Esophagus muscularis mucosa (tissue), 4 donors: ENCODE measurements at places on chromosomes 2 and 18.

DNA sequence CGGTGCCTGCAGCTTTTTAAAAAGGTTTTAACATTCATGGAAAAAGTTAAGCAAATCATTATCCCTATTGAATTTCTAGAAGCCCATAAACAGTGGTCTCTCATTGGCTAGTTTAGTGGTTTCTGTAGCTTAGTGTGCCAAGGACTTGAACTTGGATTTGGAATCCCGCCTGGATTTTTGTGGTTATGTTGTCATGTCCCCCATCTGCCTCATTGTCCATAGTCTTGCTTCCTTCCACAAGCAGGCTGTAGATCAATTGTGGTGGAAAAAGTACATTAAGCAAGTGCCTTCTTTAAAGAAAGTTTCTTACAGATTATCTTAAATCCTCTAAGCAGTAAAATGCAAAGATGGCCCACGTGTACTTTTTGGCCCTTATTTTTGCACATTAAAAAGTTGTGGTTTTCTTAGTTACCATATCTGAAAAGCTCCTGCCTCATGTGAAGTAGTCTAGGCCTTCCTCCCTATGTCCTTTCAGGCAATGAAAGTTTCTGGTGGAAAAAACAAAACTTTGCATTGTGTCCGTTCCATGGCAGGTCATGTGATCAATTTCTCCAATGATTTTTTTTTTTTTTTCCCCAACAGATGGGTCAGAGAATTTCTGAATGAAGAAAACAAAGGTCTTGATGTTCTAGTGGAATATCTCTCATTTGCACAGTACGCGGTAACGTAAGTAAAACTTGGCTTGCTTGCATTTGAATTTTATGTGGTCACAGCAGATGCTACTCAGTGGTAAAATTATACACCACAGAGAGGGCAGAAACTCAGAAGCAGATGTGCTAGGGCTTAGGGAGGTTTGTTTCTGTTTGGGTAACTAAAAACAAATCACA, 158.9 kb downstream of the PRPF40A start:
- peaks cover 6% of the 10 kb centered on the region for H3K36me3 ChIP-seq
- no peak overlapping the region for H3K4me3 ChIP-seq
- DNase-seq = no peak

DNA sequence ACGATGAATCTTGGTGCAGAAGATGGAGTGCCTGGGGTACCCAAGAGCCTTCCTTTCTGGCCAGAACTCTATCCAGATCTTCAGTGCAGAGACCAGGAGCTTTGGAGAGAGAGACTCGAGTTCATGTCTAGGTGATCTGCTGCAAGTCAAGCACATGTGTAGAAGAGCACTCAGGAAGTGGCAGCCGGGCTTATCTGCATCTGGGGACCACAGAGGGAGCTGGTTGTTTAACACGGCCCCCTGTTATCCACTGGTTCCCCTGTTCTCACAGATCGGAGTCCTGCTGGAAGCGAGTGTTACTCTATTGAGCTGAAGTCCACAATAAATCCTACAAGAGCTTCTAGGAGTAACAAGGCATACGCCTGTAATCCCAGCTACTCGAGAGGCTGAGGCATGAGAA, 128.3 kb downstream of the ACOXL start:
- DNase-seq = no peak
- H3K27ac ChIP-seq = no peak overlapping the region
- H3K36me3 ChIP-seq = no peaks in the 10 kb centered on the region
- H3K27me3 ChIP-seq = peaks cover 5% of the 10 kb centered on the region
- no peak overlapping the region for H3K4me3 ChIP-seq

- DNase-seq = no peak
- H3K4me1 ChIP-seq = peaks cover 25% of the 10 kb centered on the region
Observed at GRCh38 chr2:43542285-43542933, 53.4 kb downstream of the THADA start.

DNA sequence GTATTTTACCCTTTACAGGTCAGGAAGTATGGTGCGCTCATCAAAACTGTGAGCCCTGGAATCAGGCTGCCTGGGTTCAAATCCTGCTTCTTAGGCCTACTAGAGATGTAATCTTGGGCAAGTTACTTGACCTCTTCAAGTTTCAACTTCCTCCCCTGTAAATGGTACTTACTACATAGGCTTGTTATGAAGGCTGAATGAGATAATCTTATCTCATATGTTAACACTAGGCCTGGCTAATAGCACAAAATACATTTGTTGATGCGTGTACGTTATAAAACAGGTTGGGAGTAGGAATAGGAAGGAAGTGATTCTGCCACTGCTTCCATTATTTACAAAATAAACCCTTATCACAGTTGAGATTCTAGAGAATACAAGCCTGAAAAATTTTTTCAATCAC, 1.7 kb upstream of the RFTN2 start:
- no peak for DNase-seq
- H3K4me3 ChIP-seq = no peak overlapping the region
- H3K27me3 ChIP-seq = no peaks in the 10 kb centered on the region

DNA sequence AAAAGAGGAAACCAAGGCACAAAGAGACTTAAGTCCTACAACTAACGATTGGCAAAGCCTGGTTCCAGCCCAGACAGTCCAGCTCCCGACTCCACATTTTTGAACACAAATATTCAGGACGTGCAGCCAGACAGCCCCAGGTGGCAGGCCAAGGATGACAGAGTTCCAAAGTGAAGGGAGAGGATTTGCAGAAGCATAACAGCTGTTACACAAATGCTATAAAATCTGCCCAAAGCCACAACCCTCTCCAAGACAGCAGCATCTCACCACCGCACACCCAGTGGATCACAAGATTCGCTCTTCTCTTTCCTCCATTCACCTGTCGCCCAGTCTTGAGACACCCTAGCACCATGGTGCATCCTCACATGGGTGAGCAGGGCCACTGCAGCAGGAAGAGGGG, 227.1 kb upstream of the ID2 start:
- H3K27ac ChIP-seq = no peak overlapping the region
- peaks cover 12% of the 10 kb centered on the region for H3K4me1 ChIP-seq
- H3K4me3 ChIP-seq = no peak overlapping the region
- no peaks in the 10 kb centered on the region for H3K36me3 ChIP-seq
- DNase-seq = no peak
- H3K27me3 ChIP-seq = peaks cover 36% of the 10 kb centered on the region

- DNase-seq = no peak
- no peaks in the 10 kb centered on the region for H3K36me3 ChIP-seq
- H3K4me3 ChIP-seq = no peak overlapping the region
- peaks cover 3% of the 10 kb centered on the region for H3K4me1 ChIP-seq
- H3K27ac ChIP-seq = no peak overlapping the region
- no peaks in the 10 kb centered on the region for H3K27me3 ChIP-seq
Observed at GRCh38 chr2:120715941-120716340, 19.7 kb upstream of the GLI2 start.

- H3K36me3 ChIP-seq = peaks cover 51% of the 10 kb centered on the region
- DNase-seq = no peak
- H3K27me3 ChIP-seq = no peaks in the 10 kb centered on the region
- H3K4me3 ChIP-seq = no peak overlapping the region
Observed at GRCh38 chr18:681985-682384, 24.5 kb downstream of the TYMS start.

- no peaks in the 10 kb centered on the region for H3K36me3 ChIP-seq
- no peak overlapping the region for H3K27ac ChIP-seq
- no peak overlapping the region for H3K4me3 ChIP-seq
- DNase-seq = peak; percentile 87
- H3K4me1 ChIP-seq = no peaks in the 10 kb centered on the region
Observed at GRCh38 chr2:127003070-127003800, 103.7 kb downstream of the BIN1 start.

- no peak overlapping the region for H3K4me3 ChIP-seq
- peaks cover 3% of the 10 kb centered on the region for H3K4me1 ChIP-seq
- no peak for DNase-seq
- H3K27me3 ChIP-seq = no peaks in the 10 kb centered on the region
- H3K27ac ChIP-seq = no peak overlapping the region
- no peaks in the 10 kb centered on the region for H3K36me3 ChIP-seq
Observed at GRCh38 chr2:156592809-156593593, 156.8 kb downstream of the GPD2 start.

DNA sequence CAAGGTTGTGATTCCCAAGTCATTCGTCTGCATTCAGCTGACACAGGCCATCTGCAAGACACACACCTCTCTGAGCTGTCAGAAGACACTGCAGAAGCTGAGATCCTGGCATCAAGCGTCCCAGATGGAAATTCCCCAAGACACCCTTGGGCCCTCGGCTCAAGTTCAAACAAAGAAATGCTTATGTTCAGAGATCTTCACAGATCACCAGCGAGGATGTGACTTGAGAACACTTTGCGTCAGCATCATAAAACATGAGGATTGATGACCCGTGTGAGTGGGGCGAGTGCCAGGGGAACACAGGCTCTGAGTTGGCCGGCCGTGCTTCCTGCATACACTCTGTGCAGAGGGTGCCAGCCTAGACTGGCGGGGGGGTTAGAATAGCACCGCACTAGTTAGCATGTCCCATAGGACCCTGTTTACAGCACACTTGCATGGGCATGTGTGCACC, 36.8 kb downstream of the KCNIP3 start:
- peak overlapping the region; percentile 34 for H3K27ac ChIP-seq
- no peaks in the 10 kb centered on the region for H3K27me3 ChIP-seq
- no peaks in the 10 kb centered on the region for H3K4me1 ChIP-seq
- no peaks in the 10 kb centered on the region for H3K36me3 ChIP-seq

DNA sequence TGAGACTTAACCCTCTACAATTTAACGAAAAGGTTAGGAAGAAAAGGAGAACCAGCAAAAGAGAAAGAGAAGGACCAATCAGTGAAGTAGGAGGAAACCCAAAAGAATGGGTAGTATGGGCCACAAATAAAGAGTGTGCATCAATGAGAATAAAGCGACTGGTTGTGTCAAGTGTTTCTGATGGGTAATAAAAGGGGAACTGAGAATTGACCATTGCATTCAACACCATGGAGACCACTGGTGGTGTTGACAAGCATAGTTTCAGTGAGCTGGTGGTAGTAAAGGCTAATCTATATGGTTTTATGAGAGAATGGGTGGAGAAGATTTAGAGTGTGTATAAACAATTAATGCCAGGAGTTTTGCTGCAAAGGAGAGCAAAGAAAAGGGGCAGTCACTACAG, 75.4 kb downstream of the CSRNP3 start:
- DNase-seq = no peak
- H3K4me1 ChIP-seq = no peaks in the 10 kb centered on the region
- H3K36me3 ChIP-seq = no peaks in the 10 kb centered on the region
- no peaks in the 10 kb centered on the region for H3K27me3 ChIP-seq

GRCh38 chr18:8011906-8012305, 444.8 kb downstream of the PTPRM start:
- no peaks in the 10 kb centered on the region for H3K36me3 ChIP-seq
- no peaks in the 10 kb centered on the region for H3K4me1 ChIP-seq
- no peak overlapping the region for H3K27ac ChIP-seq
- no peak overlapping the region for H3K4me3 ChIP-seq
- no peaks in the 10 kb centered on the region for H3K27me3 ChIP-seq
- DNase-seq = no peak

DNA sequence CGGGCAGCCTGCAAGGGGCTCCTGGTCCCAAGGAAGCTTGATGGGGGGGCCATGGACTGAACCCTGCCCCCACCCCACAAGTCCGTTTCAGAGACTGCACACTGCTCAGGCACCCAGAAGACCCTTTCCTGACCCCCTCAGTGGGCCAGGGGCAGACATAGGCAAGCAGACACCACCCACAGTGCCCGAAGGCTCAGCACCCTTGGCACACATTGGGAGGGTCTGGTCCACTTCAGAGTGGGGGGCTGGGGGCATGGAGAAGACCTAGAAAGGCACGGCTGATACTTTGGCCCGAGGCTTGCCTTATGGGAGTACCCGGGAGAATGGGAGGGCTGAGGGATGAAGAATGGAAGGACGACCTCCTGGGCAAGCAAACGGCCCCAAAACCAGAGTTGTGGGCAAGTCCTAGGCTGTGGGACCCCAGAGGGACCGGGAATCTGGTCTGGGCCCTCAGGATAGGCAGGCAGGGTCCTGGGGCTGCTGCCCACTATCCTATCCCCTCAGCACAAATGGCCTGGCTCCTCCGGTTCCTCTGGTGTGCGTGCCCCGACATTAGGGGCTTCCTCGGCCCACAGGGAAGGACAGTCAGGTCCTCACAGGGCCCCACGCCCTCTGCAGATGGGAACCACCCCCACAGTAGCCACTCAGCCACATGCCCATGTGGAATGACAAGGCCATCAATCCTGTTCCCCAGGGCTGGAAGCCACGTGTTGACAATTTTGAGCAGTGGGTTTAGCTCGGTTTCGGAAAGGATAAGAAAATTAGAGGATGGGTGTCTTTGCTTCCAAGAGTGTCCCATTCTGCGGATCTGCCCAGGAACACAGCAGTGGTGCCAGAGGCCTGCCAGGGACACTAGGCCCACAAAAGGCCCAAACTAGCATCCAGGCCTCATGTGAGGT, 15.0 kb upstream of the GPC1 start:
- DNase-seq = no peak
- H3K36me3 ChIP-seq = no peaks in the 10 kb centered on the region
- no peak overlapping the region for H3K27ac ChIP-seq
- H3K4me1 ChIP-seq = no peaks in the 10 kb centered on the region
- H3K27me3 ChIP-seq = no peaks in the 10 kb centered on the region

- no peaks in the 10 kb centered on the region for H3K36me3 ChIP-seq
- peaks cover 75% of the 10 kb centered on the region for H3K4me1 ChIP-seq
- peak overlapping the region; percentile 66 for H3K27ac ChIP-seq
- H3K27me3 ChIP-seq = no peaks in the 10 kb centered on the region
- no peak for DNase-seq
- no peak overlapping the region for H3K4me3 ChIP-seq
Observed at GRCh38 chr2:7010391-7011054, 93.3 kb downstream of the RNF144A start.

DNA sequence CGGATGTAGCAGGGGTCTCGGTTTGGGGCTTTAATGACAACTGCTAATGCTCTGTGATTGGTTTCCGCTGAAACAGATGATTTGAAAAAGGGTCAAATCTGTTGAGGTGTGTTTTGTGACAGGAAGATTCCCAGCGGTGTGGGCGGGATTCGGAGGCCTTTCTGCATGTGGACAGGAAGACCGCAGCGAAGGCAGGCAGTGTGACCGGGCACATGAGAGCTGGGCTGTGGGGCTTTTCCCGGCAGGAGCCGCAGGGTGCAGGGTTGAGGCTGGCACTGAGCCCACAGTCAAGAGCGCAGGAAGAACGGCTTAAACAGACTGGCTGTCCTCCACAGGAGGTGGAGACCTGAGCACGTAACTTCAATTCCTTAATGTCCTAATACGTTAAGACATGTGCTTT, 180.0 kb upstream of the TPO start:
- H3K4me1 ChIP-seq = no peaks in the 10 kb centered on the region
- H3K36me3 ChIP-seq = no peaks in the 10 kb centered on the region
- H3K27me3 ChIP-seq = no peaks in the 10 kb centered on the region
- DNase-seq = no peak

- no peak overlapping the region for H3K4me3 ChIP-seq
- no peak overlapping the region for H3K27ac ChIP-seq
- H3K36me3 ChIP-seq = no peaks in the 10 kb centered on the region
- no peak for DNase-seq
Observed at GRCh38 chr2:180368881-180369280, 361.8 kb upstream of the CWC22 start.

DNA sequence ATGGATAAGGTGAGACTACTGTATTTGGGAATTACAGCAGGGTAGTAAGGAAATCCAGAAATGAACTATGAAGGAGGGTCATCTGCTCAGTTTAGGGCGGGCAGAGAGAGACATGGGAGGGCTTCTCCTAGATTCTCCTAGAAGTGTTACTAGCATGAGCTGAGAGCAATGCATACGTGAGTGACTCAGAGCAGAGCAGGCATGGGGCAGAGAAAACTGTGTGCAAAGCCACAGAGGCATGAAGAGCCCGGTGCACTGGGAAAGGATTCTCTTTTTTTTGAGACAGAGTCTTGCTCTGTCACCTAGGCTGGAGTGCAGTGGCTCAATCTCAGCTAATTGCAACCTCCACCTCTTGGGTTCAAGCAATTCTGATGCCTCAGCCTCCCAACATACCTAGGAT, 116.2 kb downstream of the SOCS6 start:
- H3K4me3 ChIP-seq = no peak overlapping the region
- no peaks in the 10 kb centered on the region for H3K36me3 ChIP-seq
- H3K27ac ChIP-seq = no peak overlapping the region
- no peaks in the 10 kb centered on the region for H3K4me1 ChIP-seq
